ENCODE measurements at places on chromosomes 11 and 22. TPM values are rescaled to one million over a fixed set of nuclear protein-coding genes. Genes with fewer than 3 reads are reported as not detected.

- no peak for DNase-seq
Observed at GRCh38 chr11:110984147-110984546, 261.4 kb upstream of the POU2AF2 start.

DNA sequence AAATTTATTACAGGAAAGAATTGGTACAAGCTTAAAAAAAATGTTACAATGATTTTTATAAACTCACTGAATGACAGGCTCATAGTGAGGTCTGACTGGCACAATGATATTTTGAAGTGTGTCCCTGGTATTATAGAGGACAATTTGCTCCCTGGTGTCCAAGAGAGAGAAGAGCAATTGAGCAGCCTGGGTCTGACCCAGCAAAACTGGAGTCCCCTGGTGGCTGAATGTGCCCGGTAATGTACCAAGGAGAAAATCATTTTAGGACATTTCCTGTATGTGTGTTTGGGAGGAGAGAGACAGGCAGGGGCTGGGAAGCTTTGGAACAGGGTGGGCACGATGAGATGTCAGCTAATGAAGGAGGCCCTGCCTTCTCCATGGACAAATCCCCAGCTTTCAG, 125.3 kb downstream of the APOL5 start:
- no peak for DNase-seq

DNA sequence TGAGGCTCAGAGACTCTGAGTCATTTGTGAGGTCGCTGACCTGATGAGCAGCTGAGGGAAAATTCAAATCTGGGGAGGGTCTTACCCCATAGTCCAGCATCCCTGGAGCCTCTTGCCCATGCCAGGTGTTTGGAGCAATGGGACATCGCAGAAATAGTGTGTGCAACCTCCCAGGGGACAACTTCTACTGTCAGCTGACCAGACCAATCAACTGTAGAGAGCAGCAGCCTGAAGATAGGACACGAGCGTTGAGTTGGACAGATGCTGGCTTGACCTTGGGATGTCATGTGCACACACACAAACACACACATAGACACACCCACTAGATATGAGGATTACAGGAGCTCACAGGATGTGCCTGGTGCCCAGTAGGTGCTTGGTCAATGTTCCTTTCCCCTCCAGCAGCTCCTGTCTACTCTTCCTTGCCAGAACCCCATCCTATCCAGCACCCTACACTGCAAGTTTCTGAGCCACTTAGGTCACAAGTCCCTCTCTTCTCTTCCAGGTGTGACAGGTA, 59.1 kb upstream of the MPEG1 start:
- DNase-seq: no peak

The PGAP2 gene
- total RNA-seq: 16.5 TPM

The FAM111B gene
- total RNA-seq: 18.5 TPM

The ART1 gene
- total RNA-seq: not detected

The LDHAL6A gene
- 0.28 TPM for total RNA-seq

The EMID1 gene
- 30.0 TPM for total RNA-seq

The CNIH2 gene
- 1.5 TPM for total RNA-seq

Data from uterus (tissue), 4 donors.